ENCODE measurements at places on chromosomes 4 and X. TPM values are rescaled to one million over a fixed set of nuclear protein-coding genes. Genes with fewer than 3 reads are reported as not detected.
A peak's percentile ranks its signal among the peaks of the same experiment; 100 is the strongest.

MAGEA3 gene
- 135 TPM for total RNA-seq

FRMPD4 gene
- not detected for total RNA-seq

HMX1 gene
- not detected for total RNA-seq

HELT gene
- not detected for total RNA-seq

PCDH7 gene
- 28.6 TPM for total RNA-seq

PSAPL1 gene
- total RNA-seq: 0.15 TPM

MTNR1A gene
- not detected for total RNA-seq

AR gene
- total RNA-seq: 3.4 TPM

PPP2R2C gene
- 32.9 TPM for total RNA-seq

DNA sequence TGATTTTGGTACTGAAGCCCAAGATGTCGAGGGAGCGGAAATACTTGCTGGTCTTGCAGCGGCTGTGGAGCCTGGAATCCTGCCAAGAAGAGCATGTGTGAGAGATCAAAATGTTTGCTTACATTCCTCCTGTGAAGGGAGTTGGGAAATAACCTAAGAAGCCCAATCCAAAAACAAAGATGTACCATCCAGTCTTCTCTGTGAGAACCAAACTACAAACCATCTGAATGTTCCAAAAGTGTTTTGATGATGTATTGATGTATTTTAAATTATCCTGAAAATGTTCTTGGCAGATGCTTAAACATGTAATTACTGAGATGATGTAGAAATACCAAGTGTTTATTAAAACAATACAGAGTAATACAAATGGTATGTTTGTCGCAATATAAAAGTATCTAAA, 10.1 kb upstream of the ADH1A start:
- H3K4me3 ChIP-seq: no peak overlapping the region
- peak; percentile 10 for DNase-seq
- no peak overlapping the region for H3K27ac ChIP-seq
- no peaks in the 10 kb centered on the region for H3K4me1 ChIP-seq
- no peaks in the 10 kb centered on the region for H3K36me3 ChIP-seq

DNA sequence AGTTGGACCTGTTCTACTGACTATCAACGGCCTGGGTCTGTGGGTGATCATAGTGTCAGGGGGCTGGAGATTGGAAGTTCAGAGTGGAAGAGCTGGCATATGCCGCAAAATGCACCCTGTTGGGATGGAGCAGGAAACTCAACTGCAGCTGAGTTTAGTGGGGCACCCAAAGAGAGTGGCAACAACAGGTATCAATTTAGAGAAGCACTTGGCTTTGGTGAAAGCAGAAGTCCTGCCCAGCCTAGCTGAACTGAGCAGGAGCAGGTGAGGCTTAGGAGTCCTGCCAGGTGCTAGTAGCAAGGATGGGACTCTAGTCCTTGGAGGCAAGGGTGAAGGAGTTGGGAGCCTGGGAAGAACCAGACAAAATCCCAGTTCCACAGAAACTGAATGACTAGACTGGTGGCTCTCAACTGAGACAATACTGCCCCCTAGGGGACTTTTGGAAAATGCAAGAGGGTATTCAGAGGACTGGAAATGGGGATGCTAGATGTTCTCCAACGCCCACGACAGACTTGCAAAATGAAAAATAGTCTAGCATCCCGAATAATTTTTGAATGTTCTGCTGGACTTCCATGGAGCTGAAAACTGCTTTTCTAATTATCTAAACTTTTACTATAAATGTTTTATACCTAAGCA, 49.4 kb downstream of the RTL9 start:
- H3K4me1 ChIP-seq: peaks cover 47% of the 10 kb centered on the region
- no peaks in the 10 kb centered on the region for H3K27me3 ChIP-seq
- no peak overlapping the region for H3K4me3 ChIP-seq
- peak; percentile 54 for DNase-seq
- no peaks in the 10 kb centered on the region for H3K36me3 ChIP-seq

GRCh38 chrX:56802921-56803849, 74.1 kb downstream of the NBDY start:
- no peaks in the 10 kb centered on the region for H3K36me3 ChIP-seq
- no peak overlapping the region for H3K27ac ChIP-seq
- no peaks in the 10 kb centered on the region for H3K4me1 ChIP-seq
- DNase-seq: no peak
- no peak overlapping the region for H3K4me3 ChIP-seq

DNA sequence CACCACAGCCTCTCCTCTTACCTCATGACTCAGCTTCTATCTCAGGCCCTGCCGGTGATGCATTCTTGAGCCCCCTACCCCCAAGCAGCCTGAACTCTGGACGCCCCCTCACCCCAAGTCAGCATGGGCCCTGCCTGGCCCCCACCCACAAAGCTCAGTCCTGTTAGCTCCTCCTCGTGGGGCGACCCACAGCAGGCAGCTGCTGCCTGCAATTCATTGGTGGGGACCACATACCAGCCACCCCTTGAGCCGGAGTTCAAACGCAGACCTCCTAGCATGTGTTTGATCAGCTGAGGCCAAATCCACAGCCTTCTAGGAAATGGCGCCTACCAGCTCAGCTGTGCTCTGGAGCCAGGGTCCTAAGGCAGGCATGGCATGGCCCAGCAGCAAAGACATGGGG, 111.8 kb downstream of the EFNB1 start:
- H3K4me1 ChIP-seq: peaks cover 6% of the 10 kb centered on the region
- no peak overlapping the region for H3K4me3 ChIP-seq
- H3K36me3 ChIP-seq: no peaks in the 10 kb centered on the region
- H3K27ac ChIP-seq: no peak overlapping the region

GRCh38 chr4:33302321-33302720, 2582.2 kb downstream of the PCDH7 start:
- H3K36me3 ChIP-seq: no peaks in the 10 kb centered on the region
- no peak overlapping the region for H3K27ac ChIP-seq
- no peak overlapping the region for H3K4me3 ChIP-seq

GRCh38 chr4:177403746-177404145, 38.5 kb downstream of the AGA start:
- H3K4me3 ChIP-seq: no peak overlapping the region
- H3K27ac ChIP-seq: no peak overlapping the region
- H3K27me3 ChIP-seq: no peaks in the 10 kb centered on the region
- H3K4me1 ChIP-seq: no peaks in the 10 kb centered on the region
- no peak for DNase-seq

DNA sequence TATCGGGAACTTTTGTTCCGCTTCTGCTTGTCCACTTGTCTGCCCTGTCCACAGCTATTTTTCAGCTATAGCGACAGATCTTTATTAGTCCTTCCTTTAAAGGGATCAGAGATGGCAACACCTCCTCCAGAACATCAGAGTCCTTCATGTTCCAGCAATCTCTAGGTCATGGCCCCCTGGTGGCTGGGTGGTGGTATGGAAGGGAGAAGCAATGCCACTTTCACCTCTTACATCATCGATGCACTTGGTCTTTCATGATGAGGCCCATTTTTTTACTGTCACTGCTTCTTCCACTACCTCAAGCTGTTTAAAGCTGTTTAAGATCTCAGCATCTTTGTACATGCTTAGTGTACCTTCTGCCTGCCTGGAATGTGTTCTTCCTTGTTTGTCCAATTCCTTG, 106.7 kb downstream of the ARHGAP6 start:
- H3K4me3 ChIP-seq: no peak overlapping the region
- H3K36me3 ChIP-seq: no peaks in the 10 kb centered on the region
- no peak overlapping the region for H3K27ac ChIP-seq
- no peaks in the 10 kb centered on the region for H3K4me1 ChIP-seq
- no peaks in the 10 kb centered on the region for H3K27me3 ChIP-seq

GRCh38 chr4:132981611-132982010, 167.5 kb upstream of the PCDH10 start:
- no peaks in the 10 kb centered on the region for H3K27me3 ChIP-seq
- no peak overlapping the region for H3K4me3 ChIP-seq
- no peaks in the 10 kb centered on the region for H3K36me3 ChIP-seq
- no peak for DNase-seq
- H3K27ac ChIP-seq: no peak overlapping the region

GRCh38 chrX:129145385-129145784, 377.9 kb downstream of the SMARCA1 start:
- DNase-seq: no peak
- H3K4me3 ChIP-seq: no peak overlapping the region
- no peaks in the 10 kb centered on the region for H3K36me3 ChIP-seq
- no peaks in the 10 kb centered on the region for H3K4me1 ChIP-seq
- no peak overlapping the region for H3K27ac ChIP-seq

DNA sequence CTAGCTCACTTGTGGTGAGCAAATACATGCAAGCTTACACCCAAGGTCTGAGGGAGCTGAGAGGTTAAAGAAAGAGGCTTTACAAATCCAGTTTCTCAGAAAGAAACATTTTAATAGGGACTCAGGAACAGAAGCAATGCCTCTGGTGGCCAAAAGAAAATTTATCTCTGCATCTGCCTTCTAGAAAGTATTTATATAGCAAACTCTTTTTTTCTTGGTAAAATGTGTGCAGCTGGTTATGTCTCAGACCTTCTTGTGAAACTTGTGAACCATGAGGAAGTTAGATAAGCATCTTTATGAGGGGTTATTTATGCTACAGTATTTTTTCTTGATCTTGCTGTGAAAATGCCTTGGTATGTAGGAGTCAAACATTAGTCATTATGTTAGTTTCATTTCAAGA, 48.5 kb upstream of the CYSLTR1 start:
- H3K4me1 ChIP-seq: no peaks in the 10 kb centered on the region
- no peaks in the 10 kb centered on the region for H3K27me3 ChIP-seq
- peak; percentile 57 for DNase-seq
- H3K36me3 ChIP-seq: no peaks in the 10 kb centered on the region

GRCh38 chr4:18075823-18076433, 54.4 kb upstream of the LCORL start:
- H3K4me3 ChIP-seq: no peak overlapping the region
- 0 out of 2 replicates have a peak, but pooled peaks cover 2% of the 10 kb centered on the region for H3K27me3 ChIP-seq
- peak; percentile 2 for DNase-seq
- no peak overlapping the region for H3K27ac ChIP-seq
- H3K4me1 ChIP-seq: no peaks in the 10 kb centered on the region

GRCh38 chr4:106852426-106852825, 183.7 kb downstream of the DKK2 start:
- no peaks in the 10 kb centered on the region for H3K27me3 ChIP-seq
- H3K4me3 ChIP-seq: no peak overlapping the region
- no peak overlapping the region for H3K27ac ChIP-seq

DNA sequence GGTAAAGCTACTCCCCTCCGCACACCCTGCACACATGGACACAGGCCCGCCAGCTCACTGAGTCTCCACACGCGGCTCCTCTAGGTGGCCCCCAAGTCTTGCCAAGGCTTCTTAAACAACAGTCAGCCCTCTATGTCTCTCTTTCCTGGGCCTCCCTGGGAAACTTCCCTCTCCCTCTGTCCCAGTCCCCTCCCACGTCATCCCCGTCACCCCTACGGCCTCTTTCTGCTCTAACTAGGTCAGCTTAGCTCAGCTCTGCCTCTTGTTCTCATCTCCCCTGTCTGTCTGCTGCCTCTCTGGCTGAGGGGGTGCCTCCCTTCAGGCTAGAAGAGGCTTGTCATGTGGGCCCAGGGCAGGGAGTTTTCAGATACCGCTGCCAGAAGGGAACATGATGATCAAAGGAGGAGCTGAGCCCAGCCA, 38.8 kb downstream of the SEPTIN6 start:
- no peaks in the 10 kb centered on the region for H3K36me3 ChIP-seq
- H3K27me3 ChIP-seq: no peaks in the 10 kb centered on the region
- H3K4me3 ChIP-seq: no peak overlapping the region
- peaks cover 18% of the 10 kb centered on the region for H3K4me1 ChIP-seq

DNA sequence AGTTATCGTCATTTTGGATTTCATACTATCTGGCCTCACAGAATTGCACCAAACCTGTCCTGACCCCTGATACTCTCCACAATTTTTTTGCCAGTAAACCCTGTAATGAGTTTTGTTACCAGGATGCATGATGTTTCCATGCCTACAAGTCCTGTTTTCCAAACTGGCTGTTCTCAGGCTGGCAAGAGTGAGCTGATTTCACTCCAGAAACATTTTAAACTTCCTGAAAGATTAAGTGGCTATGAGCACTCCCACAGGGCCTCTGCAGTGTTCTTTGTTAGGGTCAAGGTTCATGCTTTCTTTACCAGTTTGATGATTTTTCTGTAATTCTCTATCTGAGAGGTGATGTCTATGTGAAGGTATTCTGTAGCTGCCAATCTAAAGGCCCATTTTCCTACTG, 31.7 kb upstream of the PDLIM3 start:
- H3K4me3 ChIP-seq: no peak overlapping the region
- DNase-seq: no peak
- no peaks in the 10 kb centered on the region for H3K27me3 ChIP-seq
- no peaks in the 10 kb centered on the region for H3K36me3 ChIP-seq
- no peak overlapping the region for H3K27ac ChIP-seq
- no peaks in the 10 kb centered on the region for H3K4me1 ChIP-seq

DNA sequence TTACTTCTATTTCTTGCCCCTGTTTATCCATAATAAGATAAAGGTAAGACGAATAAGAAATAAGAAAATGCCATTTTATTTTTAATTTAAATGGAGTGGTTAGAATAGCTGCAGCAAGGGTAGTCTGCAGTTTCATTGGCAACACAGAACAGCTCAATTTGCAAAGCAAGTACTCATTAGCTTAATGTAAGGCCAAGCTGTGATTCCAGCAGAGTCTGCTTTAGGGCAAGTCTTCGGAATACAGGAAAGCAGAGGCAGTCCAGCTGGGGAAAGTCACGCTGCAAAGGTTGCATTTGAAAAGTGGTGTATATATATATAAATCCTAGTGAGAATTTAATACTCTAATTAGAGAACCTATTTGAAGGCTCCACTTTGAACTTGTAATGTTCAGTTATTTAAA, 59.0 kb downstream of the ANXA10 start:
- no peaks in the 10 kb centered on the region for H3K27me3 ChIP-seq
- no peak for DNase-seq
- H3K4me1 ChIP-seq: no peaks in the 10 kb centered on the region
- no peak overlapping the region for H3K4me3 ChIP-seq

- no peak overlapping the region for H3K27ac ChIP-seq
- no peaks in the 10 kb centered on the region for H3K4me1 ChIP-seq
- H3K4me3 ChIP-seq: no peak overlapping the region
- DNase-seq: no peak
Measured at GRCh38 chr4:107255596-107255995, 219.5 kb upstream of the DKK2 start.

DNA sequence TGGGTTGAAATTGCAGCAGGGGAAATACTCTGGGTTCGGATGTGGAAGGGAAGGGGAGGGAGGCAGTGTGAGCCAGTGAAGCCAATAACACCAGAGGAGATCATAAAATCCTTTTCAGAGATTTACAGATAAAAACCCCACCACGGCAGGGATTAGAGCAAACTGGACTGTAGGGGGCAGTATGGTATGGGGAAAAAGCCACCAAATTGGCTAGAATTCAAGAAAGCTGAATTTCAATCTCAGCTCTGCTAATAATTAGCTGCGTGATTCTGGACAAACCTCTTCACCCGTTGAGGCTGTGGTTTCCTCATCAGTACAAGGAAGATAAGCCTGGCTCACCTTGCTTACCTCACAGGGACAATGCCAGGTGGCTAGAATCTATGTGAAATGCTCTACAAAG, 108.1 kb downstream of the ATG4A start:
- H3K4me3 ChIP-seq: no peak overlapping the region
- no peak overlapping the region for H3K27ac ChIP-seq
- DNase-seq: peak; percentile 44
- no peaks in the 10 kb centered on the region for H3K36me3 ChIP-seq
- no peaks in the 10 kb centered on the region for H3K27me3 ChIP-seq
